ENCODE measurements at places on chromosomes 1 and 21.

- no peak for DNase-seq
Observed at GRCh38 chr1:34779962-34780361, 1.1 kb upstream of the GJB3 start.

GRCh38 chr1:40923511-40924020, 55.9 kb upstream of the CTPS1 start:
- no peak for DNase-seq

GRCh38 chr1:36576551-36577110, 93.9 kb upstream of the CSF3R start:
- DNase-seq, result no peak

DNA sequence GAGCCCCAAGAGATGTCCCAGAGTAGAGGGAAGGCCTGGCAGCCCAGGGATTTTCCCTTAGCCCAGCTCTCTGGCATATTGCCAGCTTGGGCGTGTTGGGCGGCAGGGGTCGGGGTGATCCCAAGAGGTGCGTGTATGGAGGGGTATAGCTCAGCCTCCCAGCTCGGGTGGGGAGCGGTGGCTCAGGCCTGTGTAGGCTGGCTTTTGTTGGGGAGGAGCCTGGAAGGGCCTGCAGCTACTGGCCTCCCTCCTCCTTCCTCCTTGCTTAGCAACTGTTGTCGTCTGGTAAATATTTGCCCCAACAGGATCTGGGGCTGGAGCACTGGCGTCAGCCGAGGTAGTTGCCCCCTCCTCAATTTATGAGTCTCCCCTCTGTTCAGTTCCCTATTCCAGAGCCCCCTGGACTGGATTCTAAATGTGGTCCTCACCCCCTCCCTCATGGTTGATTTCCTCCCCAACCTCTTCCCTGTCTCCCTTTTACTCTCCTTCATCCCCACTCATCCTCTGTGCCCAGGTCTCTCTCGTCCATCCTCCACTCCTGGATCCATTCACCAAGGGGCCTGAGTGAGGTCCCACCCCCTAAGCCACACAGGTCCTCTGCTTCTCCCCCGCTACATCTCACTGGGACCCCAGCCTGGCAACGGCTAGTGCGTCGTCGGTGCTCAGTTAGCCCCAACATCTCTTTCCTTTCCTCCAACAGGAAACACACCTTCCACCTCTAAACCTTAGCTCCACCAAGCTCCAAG, 10.3 kb upstream of the LMNA start:
- no peak for DNase-seq

DNA sequence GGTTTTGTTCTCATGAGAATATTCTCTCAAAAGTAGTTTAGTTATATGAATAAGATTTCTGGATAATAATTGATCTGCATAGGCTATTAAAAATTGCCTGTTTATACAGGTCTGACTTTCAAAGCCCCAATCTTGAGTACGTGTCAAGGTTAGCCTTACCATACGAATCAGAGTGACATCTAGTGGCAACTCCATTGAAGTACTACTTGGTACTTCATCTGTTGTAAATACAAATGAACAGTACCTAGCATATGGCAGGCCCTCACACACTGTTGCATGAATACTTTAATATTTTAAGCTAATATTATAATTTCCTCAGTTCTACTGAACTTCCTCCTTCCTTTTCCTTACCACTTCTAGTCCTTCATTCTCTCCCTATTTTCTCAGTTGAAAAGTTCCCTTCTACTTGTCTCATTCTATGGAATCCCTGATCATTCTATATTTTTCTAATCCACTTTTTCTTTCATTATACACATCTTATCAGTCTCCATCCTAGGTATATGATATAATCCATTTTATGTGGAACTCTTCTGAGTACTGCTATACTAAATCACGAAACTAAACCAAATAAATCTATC, 101.2 kb downstream of the AKT3 start:
- no peak for DNase-seq

DNA sequence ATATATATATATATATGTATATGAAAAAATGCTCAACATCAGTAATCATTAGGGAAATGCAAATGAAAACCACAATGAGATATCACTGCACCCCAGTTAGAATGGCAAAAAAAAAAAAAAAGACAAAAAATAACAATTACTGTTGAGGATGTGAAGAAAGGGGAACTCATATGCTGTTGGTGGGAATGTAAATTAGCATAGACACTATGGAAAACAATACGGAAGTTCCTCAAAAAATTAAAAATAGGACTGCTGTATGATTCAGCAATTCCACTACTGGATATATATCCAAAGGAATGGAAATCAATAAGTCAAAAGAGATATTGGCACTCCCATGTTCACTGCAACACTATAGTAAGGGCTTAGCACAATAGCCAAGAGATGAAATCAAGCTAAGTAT, 41.5 kb upstream of the CTBS start:
- DNase-seq, result no peak

DNA sequence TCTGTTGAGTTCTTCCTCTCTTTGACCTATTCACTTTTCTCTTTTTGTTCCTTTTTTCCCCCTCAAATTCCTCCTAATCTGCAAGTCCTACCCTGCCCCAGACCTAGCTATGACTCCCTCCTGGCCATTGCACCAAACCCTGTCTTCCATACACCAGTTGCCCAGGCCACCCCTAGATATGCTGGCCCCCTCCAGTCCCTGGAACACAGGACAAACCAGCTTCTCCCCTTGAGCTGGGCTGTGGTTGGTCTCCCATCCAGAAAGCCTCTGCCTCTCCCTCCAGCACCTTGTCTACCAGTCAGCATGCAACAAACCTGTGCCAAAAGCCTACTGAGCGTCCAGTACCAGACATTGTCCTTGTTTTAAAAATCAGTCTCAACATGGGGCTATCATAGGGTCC, 59.4 kb downstream of the ELK4 start:
- DNase-seq, result no peak

Measured in activated naive CD8-positive, alpha-beta T cell treated with anti-CD3 and anti-CD28 coated beads, Interleukin-2, amount 50 U/mL, for 16 hours (primary cell).